ENCODE measurements at places on chromosomes 11 and 22.

DNA sequence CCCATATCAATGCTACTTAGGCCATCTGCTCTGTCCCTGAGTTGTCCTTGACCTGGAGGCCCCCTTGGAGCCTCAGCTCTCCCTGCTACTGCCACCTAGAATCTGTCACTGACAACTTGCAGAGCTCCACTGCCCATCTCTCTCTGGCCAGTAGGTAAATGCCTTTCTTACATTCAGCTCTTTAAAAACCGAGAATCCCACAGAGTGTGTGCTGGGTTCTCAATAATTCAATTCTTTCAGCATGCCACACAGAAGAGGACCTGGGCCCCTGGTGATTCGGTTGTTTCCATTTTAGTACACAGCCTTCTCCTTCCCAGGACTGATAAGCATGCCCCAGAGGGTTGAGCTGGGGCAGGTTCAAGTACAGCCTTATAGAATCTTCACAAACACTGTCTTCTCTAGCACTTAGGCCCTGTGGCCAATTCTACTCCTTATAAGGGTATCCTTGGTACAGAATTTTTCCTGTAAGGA lies 22.0 kb upstream of the IPO7 start:
- no peak for DNase-seq

- DNase-seq, result no peak
These were observed 47.8 kb downstream of the FANCF start for GRCh38 chr11:22577854-22578253.

DNA sequence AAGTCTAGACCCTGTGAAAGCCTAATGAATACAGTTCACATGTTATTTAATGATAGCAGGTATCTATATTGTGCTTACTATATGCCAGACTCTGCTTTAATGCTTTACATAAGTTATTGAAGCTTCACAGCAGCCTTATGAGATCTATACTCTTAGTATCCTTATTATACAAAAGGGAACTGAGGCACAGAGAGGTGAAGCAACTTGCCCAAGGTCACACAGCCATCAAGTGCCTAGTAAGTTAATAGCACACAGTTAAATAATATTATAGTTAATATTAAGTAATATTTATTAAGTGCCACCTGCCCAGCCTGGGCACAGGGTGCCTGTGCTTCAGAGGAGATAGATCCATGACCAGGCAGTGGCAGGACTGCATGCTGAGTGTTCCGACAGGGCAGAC lies 78.1 kb downstream of the TP53I11 start:
- no peak for DNase-seq

DNA sequence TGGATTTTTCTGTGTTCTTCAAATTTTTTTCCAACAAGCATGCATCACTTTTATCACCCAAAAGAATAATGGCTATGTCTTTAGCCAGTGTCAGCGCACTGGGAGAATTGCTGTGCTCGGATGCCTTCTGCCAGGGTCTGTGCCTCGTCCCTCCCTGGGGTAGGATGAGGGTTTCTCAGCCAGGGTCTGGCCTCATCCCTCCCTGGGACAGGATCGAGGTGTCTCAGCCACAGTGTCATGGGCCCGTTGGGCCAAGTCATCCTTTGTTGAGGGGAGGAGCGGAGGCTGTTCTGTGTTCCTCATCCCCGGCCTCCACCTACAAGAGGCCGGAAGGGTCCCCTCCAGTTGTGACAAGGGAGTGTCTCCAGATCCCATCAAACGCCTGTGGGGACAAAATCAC lies 22.7 kb downstream of the LINC01488 start:
- DNase-seq, result no peak

GRCh38 chr11:99198215-99198614 lies 177.5 kb downstream of the CNTN5 start:
- no peak for DNase-seq

All from stimulated activated CD4-positive, alpha-beta T cell treated with anti-CD3 and anti-CD28 coated beads, Interleukin-15, amount 100 ng/mL, for 1 hour (primary cell).